Left cardiac atrium (tissue), 4 donors: ENCODE measurements at places on chromosomes 3 and 15.

DNA sequence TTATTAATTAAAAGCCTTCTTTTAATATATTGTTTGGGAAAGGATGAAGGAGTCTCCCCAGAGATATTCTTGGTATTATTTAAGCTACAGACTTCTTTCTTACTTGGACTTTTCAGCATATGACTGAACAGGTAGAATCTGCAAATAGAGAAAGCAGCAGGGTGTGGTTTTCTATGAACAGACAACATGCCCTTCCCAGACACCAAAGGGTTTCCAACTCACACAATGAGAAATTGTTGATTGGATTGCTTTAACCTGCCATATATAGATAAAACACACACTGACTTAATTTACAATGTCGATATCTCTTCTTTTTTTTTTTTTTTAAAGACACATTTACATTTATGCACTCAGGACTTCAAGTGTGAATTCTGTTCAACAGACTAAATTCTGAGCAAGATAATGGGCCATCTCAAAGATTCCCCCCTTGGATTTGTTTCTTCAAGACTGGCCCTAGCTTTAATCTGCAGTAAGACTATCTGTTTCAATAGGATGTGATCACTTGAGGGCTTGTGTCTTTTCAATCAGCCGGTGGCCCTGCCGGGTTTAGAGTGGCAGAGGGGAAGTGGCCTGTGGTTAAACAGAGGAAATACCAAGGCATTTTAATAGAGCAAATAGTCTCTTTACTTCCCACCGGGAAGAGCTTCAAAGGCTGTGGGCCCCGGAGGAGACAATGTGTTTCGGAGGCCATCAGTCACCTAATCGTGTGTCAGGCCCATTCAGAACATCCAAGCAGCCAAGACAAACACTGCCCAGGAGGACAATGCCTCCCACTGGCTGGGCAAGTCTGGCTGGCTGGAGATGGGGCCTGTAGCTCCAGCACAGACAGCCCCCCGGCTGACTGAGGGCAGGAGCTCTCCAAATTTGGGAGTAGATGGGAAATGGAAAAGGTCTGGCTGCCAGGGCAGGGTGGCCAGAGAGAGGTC, 6.1 kb downstream of the IL17RD start:
- DNase-seq = no peak

DNA sequence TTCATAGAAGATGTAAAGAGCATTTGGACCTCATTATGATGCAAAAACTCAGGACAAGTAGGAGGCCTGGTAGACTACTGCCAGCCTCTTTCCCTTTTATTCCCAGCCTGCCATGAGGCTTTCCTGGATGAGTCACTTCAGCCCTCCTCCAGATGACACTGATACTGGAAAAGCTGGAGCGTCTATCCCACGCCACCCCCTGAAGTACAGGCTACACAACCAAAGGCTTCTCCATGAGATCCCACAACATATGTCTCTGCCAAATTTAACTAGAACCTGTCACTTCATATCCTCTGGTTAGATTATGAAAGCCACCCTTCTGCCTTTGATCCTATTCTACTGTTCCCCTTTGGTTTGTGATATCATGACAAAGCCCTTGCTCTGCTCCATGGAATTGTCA, 56.1 kb upstream of the CPNE4 start:
- no peak for DNase-seq

DNA sequence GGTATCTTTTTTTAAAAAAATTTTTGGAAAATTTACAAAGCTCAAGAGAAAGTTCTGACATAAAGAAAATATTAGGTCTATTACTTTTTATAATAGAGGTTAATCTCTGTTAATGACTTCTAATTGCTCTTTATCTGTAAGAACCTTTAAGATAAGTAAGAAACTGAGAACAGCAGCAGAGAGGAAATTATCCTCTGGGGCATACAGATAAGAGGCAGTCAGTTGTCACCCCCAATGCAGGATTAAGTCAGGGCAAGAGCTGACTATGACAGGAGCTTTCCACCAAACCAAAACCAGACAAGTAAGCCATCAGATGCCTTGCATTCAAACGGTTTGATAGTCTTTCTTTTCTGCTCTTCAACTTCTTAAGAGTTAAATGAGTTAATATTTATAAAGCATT, 149.0 kb downstream of the GSK3B start:
- no peak for DNase-seq

DNA sequence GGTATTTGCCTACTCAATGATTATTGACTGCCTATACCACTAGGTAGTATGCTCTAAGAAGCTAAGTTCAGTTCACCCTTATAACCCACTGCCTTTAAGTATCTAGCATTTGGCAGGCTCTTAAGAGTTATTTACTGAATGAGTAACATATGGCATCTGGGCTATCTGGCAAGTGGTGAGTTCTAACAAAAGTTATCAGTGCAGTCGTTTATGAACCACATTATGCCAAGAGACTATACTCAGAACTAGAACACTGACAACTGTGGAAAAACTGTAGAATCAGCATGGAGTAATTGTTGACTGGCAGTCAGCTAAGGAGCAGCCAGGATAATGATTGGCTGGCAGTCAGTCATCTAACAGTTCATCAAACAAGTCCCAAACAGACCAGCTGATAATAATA, 25.8 kb downstream of the RAF1 start:
- DNase-seq = no peak

DNA sequence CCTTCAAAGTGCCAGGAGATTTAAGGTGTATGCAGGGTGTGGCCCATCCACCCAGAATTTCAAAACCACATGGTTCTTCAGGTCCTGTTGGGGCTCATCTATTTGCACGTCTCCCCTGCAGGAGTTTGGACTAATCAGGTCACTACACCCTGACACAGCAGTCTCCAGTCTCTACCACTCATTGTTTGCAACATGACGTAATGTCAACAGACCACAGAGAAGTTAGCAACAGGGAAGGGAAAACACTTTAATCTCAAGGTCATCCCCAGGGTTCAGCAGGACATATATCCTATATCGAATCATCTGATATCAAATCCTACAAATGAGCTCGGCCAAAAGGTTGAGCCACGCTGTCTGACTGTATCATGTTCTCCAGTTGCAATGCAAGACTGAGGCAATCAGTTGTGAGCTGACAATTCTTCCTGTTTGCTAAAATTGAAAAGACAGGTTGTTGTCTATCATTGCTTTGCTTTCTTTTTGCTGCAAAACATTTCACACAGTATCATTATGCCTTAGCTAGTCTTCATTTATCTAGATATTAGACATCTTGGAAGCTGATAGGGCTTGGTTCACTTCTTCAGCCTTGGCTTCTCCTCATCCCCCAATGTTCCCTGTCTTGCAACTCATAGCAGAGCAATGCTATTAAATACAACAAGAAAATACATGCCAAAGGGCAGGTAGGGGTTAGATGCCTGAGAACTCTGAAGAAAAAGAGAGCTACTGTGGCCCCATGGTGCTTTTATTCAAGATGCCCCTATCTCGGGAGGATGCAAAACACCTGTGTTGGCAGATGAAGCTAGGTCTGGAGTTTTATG, 13.4 kb upstream of the LEKR1 start:
- DNase-seq = no peak

GRCh38 chr15:74245342-74245931, 9.3 kb downstream of the CCDC33 start:
- DNase-seq = no peak

GRCh38 chr15:70742928-70743327, 20.4 kb downstream of the UACA start:
- no peak for DNase-seq

- DNase-seq = no peak
Measured at GRCh38 chr3:76267851-76268380, 482.6 kb upstream of the ZNF717 start.

- no peak for DNase-seq
Measured at GRCh38 chr3:71035886-71036285, 547.6 kb downstream of the FOXP1 start.

- DNase-seq = no peak
Measured at GRCh38 chr3:127960421-127960965, 45.5 kb downstream of the KBTBD12 start.

DNA sequence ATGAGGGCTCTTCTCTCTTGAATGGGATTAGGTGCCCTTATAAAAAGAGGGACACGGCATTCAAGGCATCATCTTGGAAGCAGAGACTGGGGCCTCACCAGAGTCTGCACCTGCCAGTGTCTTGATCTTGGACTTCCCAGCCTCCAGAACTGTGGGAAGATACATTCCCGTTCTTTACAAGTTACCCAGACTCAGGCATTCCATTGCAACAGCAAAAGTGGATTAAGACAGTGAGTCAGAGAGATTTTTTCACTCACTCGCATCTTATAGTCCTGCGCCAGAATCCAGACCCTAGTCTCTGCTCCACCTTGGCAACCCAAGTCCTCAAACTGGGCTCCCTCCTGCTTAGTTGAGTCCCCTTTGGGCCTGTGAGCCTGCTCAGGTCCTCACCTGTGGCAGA, 2.7 kb downstream of the LCTL start:
- DNase-seq = no peak

GRCh38 chr3:40088527-40089170, 220.9 kb upstream of the EIF1B start:
- no peak for DNase-seq

DNA sequence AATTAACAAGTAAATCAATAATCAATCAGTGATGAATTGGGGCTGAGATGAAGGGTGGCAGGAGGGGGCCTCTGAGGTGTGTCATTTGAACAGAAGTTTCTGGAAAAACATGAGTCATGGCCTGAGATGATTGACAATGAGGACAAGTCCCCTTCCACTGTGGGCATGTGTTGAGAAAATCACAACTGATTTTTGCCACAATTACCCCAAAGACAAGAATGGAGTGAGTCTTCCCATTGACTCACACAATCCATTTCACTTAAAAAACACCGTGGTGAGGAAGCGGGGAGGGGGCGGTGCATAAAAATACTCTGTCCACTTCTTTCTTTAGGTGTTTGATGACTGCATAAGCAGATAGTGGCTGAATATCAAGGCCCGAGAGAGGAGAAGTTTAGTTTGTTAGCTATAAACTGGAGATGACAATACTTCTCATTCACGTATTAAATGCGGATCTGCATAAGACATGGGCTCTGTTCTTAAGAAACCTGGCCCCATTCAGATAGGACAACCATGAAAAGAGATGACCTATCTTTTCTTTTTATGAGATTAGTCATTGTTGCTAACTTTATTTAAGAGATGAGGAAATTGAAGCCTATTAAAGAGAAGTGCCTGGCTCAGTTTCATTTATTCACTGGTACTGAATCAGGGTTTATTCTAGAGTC, 34.7 kb downstream of the SHC4 start:
- DNase-seq = no peak

DNA sequence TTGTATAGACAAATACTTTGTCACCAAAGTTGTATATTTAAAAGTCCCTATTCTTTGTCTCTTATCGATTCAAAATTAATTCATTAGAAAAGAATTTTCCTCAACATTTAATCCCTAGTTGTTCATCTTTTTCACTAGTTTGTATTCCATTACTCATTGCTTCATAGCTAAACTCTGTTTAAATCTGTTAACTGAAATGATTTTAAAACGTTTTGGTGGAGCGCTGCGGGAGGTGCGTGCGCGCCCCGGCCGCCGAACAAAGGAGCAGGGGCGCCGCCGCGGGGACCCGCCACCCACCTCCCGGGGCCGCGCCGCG, 56.4 kb upstream of the GOLGA8A start:
- no peak for DNase-seq

DNA sequence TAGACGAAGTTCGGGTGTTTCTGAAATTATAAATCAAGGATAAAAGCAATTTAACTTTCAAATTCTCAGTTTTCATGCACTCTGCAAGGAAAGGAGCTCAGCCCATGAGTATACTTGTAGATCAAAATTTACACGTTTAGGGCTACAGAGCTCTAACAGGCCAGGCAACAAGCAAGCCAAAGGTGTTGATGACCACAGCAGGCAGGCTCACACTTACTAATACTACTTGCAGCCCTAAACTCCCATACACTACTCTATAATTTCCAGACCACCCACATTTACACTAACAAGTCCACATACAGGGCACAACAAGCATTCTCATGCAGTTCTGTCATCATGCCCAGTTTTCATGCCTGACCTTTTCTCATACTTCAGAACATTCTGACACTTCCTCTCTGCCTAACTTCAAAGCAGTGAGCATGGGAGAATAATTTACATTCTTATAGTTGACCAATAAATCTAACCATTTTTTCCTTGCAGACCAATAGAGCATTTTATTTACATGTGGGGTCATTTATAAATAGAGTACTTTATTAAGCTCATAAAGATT, 124.7 kb upstream of the FRMD4B start:
- no peak for DNase-seq

DNA sequence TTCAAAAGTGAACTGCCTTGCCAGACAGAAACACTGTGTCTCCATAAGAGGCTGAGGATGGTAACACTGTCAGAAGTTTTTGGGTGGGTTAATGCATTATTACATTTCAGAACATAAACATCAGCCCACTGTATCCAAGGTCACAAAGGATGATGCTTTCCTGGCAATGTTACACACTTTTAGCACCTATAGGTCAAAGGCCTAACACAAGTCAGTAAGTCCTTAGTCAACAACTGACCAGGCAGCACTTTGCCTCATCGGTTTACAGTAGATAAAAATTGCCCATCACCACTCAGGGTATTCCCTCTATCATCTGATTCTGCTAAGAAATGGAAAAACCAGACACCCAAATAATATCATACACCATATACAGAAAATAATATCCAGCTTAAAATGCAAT, 98.4 kb downstream of the CTNNB1 start:
- DNase-seq = no peak

- peak; percentile 69 for DNase-seq
Measured at GRCh38 chr3:12175844-12176453, 17.2 kb upstream of the TIMP4 start.

DNA sequence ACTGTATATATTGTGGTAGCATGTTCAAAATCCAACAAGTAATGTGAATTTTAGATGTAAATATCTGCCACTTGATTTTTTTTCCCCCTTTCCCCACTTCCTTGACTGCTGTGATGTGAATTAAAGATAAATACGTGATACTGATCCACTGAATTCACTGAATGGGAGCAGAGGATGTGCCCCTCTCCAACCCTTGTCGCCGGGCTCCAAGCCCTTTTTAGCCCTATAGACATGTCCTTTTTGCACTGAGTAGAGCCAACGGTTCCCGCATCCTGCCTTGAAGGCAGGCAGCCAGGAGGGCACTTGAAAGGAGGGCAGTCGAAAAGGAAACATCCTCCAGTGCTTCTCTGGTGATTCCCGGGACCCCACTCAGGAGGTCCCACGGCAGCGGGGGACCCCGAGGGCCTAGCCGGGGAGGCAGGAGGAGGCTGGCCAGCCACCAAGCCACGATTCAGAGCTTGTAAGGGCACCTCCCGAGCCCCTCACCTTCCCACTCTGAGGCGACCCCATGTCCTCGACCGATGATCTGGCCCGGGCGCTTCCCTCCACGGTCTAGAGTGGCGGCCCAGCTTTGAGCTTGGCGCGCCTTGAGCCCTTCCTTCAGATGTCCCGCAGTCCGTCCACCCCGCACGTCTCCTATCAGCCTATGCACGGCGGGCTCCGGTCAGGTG, 901 bp upstream of the MANF start:
- DNase-seq = peak; percentile 57
